ENCODE measurements at places on chromosomes 12 and 14.

- DNase-seq = no peak
Observed at GRCh38 chr12:104579718-104580495, 123.2 kb downstream of the CHST11 start.

- DNase-seq = no peak
Observed at GRCh38 chr12:123516216-123516780, 17.2 kb downstream of the RILPL1 start.

DNA sequence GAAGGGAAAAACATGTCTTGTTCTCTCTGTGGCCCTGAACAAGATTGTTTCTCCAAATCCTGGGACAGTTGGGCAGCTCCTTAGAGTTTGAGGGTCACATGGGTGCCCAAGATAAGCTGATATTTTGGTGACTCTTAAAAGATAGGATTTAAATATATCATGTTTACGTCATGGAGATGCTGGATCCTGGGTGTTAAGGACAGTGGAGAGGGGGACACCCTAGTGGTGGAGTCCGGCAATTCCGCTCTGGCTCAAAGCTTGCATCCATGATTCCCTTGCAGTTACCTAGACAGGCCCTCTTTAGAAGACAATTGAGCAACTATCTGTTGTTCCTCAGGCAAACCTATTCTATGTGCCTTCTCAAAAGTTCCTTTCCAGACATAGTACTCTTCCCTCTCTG lies 101.8 kb downstream of the CMKLR1 start:
- DNase-seq = no peak

DNA sequence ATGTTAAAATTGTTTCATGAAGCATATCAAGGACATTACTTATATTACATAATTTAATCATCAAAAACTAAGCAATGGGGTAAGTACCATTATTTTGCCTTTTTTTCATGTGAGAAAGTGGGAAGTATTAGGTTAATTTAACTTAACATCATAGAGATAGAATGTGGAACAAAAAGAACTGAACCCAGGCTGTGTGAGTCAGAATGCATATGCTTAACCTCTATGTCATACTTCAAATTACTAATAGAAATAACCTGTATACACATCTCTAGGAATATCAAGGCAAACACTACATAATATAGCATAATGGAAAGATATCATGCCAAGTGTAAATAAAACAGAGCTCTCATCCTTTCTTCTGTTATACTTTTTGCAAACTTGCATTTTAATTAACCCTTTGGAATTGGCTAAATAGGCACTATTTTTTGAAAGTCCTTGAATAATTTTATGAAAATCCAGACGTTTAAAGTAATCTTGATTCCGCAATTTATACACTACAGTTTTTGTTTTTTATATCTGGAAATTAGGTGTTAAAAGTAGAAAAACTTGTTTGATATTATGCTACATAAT lies 777.7 kb downstream of the SLC6A15 start:
- DNase-seq = no peak

DNA sequence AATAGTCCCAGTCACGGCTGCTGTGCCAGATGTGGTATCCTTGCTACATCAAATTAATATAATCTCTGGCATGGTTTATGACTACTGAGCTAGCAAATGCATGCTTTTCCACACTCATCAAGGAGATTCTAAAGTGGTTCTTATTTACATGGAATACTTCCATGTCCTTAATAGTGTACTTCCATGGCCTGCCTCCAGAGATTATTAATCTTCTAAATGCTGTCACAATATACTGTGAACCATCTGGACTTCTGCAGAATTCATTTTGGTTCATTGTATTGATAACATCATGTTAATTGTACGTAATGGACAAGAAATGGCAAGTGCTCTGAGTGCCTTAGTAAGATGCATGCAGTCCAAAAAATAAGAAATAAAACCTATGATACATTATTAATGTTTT lies 230.8 kb downstream of the NUAK1 start:
- no peak for DNase-seq

DNA sequence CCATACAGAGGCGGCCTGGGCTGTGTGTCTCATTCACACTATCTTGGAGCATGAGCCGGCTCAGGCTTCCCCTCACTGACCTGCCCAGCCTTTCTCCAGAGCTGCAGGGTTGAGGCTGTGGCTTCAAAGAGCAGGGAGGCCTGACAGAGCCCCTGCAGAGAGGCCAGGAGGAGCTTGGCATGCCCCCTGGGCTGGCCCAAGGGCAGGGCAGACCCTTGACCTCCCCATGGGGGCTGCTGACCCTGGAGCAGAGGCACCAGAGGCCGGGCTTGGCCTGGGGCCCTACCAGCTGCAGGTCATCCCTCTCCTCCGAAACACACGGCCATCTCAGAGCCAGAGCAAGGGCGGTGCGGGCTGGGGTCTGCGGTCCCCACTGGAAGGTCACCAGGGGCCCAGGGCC lies 46.6 kb upstream of the FZD10 start:
- DNase-seq = no peak

GRCh38 chr12:85393606-85394005 lies 113.6 kb downstream of the ALX1 start:
- no peak for DNase-seq

- no peak for DNase-seq
Observed at GRCh38 chr12:86670986-86671385, 414.8 kb upstream of the MGAT4C start.

DNA sequence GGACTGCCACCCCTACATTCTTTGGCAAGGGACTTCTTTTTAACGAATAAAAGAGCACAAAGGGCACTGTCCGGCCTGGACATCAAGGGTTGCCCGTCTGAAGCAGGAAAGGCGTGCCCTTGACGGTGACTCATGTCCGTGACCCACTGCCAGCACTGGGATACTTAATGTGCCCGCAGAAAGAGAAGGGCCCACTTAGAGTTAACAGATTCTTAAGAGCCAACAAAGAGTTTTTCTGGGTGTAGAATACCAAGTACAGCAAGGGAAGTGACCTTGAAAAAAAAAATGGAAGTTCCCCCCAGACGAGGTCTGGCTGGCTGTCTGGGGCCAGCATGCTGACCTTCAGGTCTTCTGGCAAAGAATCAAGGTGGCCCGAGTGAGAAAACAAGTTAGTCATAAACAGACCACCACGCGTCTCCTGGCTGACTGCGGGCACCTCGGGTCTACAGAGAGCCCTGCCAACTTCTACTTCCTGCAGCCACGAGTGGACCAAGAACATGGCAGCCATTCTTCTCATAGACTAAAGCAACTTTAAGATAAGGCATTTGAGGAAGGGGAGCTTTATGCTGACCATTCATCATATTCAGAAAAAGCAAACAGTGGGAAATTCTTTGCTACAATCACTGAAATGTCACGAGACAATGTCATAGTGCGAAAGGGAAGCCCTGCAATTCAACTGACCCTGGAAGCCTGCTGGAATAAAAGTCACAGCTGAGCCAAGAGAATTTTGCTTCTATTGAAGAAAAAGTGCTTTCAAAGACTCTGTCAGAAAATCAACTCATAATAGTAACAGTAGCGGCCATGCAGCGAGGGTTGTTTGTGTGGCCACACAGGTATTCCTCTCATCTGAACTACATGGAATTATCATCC lies 10.5 kb upstream of the SELPLG start:
- no peak for DNase-seq

GRCh38 chr12:107475900-107476299 lies 209.7 kb upstream of the PWP1 start:
- no peak for DNase-seq

DNA sequence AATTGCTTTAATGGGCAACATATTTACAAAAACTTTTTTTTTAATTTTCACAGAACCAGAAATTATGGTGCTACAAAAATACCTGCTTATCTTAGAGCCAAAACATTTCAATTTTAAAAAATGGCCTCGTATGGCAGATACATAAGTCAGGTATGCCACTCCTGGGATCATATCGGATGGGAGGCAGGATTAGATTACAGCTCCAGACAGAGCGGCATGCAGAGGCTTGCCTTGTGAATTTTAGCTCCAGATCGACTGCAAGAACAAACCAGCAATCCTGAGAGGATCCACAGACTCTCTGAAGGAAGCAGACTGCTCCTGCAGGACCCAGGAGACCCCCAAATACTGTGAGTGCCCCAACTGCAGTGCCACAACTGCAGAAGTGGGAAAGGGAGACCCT lies 169.3 kb upstream of the AMIGO2 start:
- no peak for DNase-seq

GRCh38 chr14:103550451-103551337 lies 11.8 kb downstream of the BAG5 start:
- no peak for DNase-seq

DNA sequence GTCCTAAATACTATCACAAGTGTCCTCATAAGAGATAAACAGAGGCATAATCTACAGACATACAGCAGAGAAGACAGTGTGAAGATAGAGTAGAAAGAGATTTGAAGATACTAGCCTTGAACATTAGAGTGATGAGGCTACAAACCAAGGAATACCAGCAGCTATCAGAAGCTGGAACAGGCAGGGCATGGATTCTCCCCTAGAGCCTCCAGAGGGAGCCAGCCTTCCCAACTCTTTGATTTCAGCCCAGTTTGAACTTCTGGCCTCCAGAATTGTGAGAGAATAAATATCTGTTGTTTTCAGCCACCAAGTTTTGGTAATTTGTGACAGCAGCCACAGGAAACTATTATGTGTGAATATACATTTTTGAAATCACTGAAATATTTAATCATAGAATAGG lies 47.2 kb downstream of the CCDC91 start:
- no peak for DNase-seq

DNA sequence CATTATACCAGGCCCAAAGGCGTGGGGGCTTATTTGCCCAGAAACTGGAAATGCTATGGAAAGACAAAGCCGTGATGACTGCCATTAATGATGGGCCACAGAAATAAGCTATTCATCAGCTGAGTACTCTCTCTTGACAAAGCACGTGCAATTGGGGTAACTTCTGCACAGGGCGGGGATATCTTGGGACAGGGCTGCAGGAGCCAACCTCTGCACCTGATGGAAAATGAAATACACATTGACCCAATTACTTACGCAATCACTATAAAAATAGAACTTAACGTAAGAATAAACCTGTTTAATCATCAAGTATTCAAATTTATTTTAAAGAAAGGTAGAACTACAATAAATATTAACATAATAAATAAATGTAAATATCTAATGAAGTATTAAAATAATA lies 180.1 kb upstream of the NTF3 start:
- DNase-seq = no peak

DNA sequence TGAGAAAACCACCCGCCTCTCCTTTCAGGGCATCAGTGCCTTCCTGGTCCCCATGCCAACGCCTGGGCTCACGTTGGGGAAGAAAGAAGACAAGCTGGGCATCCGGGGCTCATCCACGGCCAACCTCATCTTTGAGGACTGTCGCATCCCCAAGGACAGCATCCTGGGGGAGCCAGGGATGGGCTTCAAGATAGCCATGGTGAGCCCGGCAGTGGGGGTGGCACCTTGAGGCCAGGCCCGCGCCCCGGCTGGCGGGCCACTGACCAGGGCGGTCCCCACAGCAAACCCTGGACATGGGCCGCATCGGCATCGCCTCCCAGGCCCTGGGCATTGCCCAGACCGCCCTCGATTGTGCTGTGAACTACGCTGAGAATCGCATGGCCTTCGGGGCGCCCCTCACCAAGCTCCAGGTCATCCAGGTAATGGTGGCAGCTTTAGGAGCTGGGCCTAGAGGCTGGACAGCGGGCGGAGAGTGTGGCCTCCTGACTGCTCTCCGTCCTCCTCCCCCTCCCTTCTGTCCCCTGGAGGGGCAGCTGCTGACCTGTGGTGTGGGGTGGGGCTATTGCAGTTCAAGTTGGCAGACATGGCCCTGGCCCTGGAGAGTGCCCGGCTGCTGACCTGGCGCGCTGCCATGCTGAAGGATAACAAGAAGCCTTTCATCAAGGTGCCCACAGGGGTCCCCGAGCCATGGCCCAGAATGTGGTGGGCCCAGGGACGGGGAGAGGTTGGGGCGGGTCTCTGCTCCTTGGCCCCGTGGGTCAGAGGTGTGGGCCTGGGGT lies 12.8 kb downstream of the ACADS start:
- no peak for DNase-seq

DNA sequence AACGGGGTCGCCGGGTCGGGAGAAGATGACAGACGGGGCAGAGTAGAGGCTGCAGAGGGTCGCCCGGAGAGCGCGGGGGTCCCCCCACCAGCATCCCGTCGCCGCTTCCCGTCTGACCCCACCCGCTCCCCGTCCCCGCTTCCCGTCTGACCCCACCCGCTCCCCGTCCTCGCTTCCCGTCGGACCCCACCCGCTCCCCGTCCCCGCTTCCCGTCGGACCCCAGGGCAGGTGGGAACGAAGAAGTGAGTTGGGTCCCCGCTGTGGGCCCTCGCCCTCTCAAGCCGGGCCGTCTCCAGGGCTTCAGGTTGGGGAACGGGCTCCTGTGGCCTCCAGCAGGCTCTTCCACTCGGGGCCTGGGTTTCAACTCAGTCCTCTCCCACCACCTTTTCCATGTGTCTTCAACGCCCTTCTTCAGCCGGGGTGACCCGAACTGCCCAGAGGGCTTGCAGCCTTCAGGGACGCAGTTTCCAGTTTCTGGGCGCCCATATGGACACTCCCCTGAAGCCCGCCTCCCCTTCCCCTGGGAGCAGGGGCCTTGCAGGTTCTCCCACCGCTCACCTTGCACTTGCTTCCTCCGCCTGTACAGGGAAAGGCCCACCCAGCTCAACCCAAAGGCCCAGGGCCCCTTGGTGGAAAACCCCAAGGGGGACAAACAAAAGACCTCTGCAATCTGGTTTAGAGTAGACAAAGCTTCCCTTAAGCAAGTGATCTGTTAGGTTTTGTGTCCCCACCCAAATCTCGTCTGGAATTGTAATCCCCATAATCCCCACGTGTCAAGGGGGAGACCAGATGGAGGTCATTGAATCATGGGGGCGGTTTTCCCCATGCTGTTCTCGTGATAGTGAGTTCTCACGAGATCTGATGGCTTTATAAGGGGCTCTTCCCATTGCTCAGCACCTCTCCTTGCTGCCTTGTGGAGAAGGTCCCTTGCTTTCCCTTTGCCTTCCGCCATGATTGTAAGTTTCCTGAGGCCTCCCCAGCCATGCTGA lies 66.5 kb downstream of the TNFAIP2 start:
- DNase-seq = no peak

DNA sequence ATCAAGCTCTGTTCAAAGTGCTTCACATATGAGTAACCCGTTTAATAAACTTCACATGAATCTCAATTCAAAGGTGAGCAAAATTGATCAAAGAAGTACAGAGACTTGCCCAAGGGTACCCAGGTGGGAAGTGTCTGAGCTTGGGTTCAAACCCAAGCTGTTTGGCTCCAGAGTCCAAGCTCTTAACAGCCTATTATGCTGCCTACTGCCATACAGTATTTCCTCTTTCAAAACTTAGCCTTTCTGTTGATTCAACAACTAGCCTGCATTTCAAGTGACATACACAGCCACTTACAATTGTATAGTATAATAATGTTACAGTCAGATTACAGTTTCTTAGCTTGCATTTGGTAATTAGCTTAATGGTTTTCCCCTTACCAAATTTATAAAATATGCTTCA lies 29.7 kb downstream of the FRMD6 start:
- DNase-seq = no peak

GRCh38 chr14:78253986-78254385 lies 83.8 kb downstream of the NRXN3 start:
- DNase-seq = no peak

GRCh38 chr14:58491593-58491992 lies 64.1 kb downstream of the KIAA0586 start:
- DNase-seq = no peak

- no peak for DNase-seq
Observed at GRCh38 chr12:110743571-110744093, 941 bp upstream of the PPP1CC start.
